ELF-1 (cell line): ENCODE measurements at places on chromosomes 2 and 18.
A peak's percentile ranks its signal among the peaks of the same experiment; 100 is the strongest.

DNA sequence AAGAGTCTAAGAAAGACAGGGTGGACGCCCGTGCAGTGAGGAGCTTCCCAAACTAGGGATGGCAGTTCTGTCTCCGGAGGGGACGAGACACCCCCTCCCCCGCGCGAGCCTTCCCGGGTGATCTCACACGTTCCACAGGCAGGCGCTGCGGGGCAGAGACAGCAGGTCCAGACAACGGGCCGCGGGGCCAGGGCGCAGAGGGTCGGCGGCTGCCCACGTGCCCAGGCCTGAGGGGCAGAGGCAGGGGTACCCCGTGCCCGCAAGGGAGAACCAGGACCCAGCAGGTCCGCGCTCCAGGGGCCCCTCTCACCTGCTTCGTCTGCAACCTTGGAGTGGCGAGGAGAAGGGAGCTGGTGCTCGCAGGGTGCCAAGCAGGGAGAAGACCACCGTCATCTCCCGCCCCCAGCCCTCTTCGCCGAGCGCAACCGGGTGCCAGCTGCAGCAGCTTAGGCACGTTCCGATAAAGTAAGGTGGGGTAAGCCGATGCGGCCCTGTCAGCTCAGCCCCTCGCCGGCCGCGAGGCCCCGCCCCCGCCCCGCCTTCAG, at the start of gene GPR155:
Gene GPR155, minus strand, starts transcription at position 467 of the 545 bp plus-strand sequence. CDS start 5,073 bp downstream, outside the sequence.
- DNase-seq, result peak; percentile 65

GRCh38 chr18:75297731-75298130, 87.1 kb downstream of the TSHZ1 start:
- no peak for DNase-seq

DNA sequence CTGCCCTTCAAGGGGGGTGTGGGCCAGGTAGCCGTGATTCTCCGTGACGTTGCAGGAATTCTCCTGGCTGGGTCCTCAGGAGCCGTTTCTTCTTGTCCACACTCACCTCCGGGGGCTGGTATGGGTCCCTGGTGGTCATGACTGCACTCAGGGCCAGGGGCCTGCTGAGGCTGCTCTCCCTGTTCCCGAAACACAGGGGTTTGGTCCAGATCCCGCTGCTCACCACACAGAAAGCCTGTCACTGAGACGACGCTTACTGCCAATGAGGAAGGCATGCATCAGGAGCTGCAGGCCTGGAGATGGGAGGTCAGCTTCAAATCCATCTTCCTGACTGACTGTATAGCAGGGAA, 160.7 kb downstream of the RTP5 start:
- no peak for DNase-seq

DNA sequence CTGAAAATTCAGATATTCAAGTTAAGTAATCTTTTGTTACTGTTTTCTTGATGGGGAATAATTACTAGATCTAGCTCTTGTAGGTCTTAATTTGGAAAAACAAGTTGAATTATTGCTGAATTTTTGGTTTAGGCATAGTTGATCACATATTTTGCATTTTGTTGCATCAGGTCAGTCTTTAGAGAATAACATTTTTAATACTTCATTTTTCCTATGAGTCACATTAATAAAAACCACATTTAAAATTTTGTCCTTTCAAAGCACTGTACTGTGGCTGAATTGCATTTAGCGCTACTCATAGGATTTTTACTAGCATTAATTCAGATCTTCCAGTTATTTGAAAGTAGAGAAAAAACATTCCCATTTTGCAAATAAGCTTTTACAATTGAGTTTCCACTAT, 23.2 kb downstream of the MAP4K4 start:
- DNase-seq, result no peak

GRCh38 chr2:51706220-51706619, 674.3 kb upstream of the NRXN1 start:
- no peak for DNase-seq

GRCh38 chr18:60656553-60656952, 284.0 kb upstream of the MC4R start:
- DNase-seq, result no peak

DNA sequence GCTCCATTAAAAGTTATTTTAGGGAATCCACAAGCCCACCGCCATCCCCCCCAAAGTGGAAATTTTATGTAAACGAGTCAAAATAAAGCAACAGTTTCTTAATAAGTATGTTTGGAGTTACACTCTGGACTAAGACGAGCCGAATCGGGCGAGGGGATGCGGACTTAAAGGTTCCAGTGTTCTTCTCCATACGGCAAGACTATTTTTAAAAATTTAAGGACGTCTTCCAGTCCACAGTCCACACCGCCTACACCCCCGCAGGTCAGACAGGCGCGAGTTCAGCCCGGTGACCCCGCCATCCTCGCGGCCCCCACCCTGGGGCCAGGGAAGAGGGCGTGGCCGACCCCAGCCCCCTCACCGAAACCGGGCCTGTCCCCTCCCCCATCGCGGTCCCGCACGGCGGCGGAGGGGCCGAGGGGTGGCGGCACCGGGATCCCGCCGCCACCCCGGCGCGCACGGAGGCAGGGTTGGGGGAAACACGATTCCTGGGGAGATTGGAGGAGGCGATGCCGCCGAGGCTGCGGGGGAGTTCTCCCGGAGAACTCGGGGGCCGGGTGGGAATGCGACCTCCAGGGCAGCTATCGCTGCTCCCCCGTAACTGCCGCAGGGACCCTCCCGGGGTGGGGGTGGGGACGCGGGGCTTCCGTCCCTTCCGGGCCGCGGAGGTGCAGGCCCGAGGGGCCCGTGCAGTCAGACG, 24.5 kb upstream of the SMAD7 start:
- no peak for DNase-seq

GRCh38 chr18:47323158-47323557, 71.7 kb upstream of the SKOR2 start:
- no peak for DNase-seq

DNA sequence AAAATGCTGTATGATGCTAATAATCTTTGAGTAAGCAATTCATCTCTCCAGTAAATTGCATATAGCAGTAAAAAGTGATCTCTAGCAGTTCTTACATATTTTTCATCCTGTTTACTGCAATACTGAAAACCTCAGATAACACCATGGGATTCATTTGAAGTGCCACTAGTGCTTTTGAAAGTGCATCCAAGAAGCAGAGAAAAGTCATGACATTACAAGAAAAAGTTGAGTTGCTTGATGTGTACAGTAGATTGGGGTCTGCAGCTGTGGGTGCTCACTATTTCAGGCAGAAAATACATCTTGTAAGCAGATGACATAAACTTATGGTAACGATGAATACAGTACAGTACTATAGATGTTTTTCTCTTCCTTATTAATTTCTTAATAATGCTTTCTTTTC, 1984.9 kb upstream of the LRRTM1 start:
- DNase-seq, result no peak

DNA sequence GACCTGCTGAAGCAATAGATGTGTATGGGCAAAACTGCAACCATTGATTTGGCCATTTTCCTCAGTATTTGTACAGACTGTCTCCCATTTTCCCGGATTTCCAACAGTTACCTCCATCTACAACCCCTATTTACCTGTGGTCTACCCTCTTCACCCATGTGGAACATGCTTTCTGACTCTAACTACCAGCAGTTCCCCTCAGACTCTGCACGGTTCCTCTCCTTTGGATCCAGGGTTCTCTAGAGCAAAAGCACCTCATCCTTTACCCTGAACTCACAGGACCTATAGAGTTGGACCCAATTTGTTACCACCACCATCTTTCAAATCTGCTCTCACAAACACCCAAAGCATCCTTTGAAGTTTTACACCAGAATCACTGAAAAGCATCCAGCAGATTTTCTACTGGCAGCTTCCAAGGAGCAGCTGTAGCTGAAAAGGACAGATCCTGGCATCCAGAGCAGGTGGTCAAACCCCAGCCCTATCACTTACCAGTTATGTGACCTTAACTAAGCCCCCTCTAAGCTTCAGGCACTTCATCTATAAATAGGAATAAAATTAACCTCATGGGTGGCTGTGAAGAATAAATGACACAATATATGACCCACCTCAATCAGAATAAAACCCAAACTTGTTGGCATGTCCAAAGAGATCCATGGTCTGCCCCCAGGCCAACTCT, 15.3 kb downstream of the CYTIP start:
- DNase-seq, result no peak

- DNase-seq, result peak; percentile 66
These were observed at the start of gene SIX3 for GRCh38 chr2:44941551-44942234. SIX3 (plus strand) TSS chr2:44941702; CDS start chr2:44942105, 403 bp downstream.

DNA sequence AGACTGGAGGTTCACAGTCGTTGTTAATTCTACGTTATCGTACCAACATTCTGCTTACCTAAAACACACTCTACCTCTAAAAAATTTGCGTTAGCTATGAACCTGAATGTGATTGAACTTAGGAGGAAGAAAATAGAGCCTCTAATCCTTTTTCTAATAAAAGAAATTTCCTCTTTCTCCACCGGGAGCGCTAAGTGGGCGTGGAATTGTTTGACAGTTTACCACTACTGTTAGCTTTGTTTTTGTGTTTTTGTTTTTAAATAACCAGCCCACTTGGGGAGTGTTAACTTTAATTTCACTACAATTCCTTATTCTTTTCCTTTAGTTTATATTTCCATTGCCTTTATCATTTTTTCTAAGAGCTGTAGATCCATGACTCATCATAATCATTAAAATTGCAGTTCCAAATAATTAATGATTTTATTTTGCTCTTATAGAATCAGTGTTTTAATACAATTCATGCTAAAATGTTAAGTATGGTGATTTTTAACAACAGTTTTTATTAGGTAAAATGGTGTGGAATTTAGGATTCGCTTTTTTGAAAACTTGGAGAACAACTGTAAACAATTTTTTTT, 55.0 kb upstream of the ITM2C start:
- DNase-seq, result no peak

DNA sequence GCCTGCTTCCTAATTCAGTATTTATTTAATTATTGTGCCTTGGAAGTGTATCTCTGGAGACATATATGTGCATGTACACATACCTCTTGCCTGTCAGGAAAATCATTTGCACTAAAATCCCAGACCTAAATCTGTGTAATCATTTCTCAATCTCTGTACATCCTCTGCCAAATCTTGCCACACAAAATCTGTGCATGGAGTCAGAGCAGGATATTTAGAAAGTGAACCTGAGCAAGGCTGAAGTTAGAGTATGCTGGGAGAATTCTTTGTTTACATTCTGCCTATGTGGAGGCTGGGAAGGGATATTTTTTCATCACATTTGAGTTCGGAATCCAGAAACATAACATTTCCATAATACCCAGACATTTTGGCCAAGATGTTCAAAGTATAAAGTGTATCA, 9.3 kb downstream of the XRCC5 start:
- no peak for DNase-seq

DNA sequence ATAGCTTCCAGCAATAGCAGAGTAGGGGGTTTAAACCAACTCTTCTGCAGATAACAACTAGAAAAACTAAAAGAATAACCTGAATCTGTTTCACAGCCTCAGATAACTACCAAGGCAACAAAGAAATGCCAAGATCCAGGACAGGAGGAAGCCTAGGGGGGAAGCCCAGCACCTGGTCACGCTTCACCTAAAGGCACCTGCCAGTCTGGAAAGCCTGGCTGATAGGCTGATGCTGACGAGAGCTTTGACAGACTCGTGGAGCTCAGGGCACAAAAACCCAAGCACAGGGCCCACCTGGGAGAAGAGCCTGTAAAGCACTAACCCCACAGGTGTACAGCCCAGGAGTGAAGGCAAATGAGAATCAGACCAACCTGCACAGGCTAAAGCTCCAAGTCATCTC, 22.6 kb downstream of the EIPR1 start:
- no peak for DNase-seq

- DNase-seq, result no peak
These were observed 9.8 kb downstream of the TUBB6 start for GRCh38 chr18:12317664-12318333.

DNA sequence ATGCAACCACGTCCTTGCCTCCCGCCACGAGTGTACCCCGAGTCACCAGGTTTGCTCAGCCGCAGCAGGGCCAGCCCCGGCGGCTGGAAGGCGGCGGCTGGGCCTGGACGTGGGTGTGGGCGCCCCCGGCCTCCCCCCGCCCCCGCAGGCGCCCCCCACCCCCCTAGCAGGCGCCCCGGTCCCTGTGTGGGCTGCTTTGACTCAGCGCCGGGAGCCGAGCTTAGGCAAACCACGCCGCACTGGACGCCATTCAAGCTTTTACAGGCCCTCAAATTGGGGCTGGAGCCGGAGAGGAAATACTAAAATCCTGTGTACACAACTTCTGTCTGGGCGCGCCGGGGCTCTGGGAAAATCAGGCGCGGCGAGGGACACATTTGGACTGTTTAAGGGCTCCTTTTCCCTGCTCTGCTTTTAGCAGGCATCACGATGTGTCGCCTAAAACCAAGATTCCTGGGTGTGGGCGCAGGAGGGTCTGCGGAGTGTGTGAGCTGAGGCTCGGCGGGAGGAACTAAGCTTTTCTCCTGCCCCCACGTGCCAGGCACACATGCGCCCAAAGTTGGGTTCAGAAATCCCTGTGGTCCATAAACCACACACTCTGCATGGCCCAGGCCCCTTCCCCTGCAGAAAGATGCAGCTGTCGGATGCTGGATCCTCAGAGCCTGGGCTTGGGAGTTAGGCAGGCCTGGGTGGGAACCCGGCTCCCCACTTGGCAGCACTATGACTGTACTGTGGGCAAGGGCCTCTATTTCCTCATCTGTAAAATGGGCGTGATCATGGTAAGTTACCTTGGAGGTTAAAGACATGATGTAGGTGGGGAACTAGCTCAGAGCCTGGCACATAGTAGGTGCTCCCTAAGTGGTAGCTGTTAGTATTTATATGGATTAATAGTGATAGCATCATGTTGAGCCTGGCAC, 57.6 kb downstream of the ATOH8 start:
- DNase-seq, result no peak

GRCh38 chr18:3059272-3059671, 46.3 kb upstream of the LPIN2 start:
- no peak for DNase-seq

DNA sequence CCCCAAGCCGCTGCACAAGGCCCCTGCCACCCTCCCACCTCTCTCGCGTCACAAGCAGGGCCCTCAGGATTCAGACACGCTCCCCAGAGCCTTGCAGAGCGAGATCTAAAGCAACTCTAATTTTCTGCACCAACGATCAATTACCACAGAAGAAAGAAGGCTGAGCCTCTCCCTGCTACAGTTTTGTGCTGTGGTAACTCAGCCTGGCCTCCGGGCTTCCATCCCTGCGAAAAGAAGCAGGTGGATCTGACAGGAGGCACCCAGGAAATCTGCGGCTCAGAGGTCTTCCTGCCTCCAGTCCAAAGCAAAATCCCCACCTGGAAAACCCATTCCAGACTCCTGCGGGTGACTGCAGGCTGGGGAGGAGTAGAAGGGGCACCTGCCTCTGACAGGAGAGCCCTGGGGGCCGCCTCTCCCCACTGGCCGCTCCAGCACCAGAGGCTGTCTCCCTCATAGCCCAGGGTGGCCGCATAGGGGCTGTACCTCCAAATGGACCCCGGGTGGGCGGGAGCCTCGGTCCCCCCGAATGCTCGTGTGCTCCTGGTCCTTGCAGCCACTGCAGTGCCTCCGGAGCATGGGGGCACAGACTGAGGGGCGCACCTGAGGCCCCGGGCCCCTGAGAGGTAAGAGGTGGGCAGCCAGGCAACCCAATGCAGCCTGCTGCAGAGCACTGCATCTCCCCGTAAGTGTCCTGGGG, 31.0 kb downstream of the PXDN start:
- DNase-seq, result no peak
